ENCODE measurements at places on chromosomes 13 and 19. TPM values are rescaled to one million over a fixed set of nuclear protein-coding genes. Genes with fewer than 3 reads are reported as not detected.

The TMEM255B gene
- 7.1 TPM for total RNA-seq

The ZNF382 gene
- total RNA-seq: 17.3 TPM

GRCh38 chr19:39341129-39341718, 997 bp upstream of the SAMD4B start:
- no peak for DNase-seq
- H3K36me3 ChIP-seq: no peaks in the 10 kb centered on the region
- H3K4me3 ChIP-seq: peak overlapping the region; percentile 99
- peaks cover 45% of the 10 kb centered on the region for H3K4me1 ChIP-seq
- H3K27me3 ChIP-seq: no peaks in the 10 kb centered on the region

DNA sequence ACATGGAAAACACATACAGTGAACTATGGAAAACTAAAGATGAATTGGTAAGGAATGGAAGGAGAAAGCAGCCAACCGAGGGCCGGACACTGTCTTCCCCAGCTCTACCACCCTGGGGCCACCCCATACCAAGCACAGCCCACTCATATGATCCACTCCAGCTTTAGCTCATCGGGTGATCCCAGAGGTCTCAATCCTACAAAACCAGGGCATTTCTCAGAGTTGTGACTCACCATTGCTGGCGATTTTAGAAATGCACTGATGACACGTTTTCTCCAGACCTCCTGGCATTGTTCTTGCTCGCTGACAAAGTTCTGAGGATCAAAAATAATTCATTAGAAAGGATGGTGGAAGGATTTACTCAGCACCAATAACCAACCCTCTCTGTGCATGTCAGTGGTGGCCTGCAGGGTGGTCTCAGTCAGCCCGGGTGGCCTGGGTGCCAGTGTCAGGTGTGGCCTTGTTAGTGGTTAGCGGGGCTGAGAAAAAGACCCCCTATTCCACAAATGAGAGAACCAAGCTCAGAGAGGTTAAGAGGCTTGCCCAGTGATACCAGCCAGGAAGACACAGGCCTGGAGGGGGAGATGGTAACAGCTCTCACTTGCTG, 6.6 kb downstream of the TMEM272 start:
- peaks cover 3% of the 10 kb centered on the region for H3K27me3 ChIP-seq
- H3K4me1 ChIP-seq: peaks cover 8% of the 10 kb centered on the region
- no peak for DNase-seq
- no peaks in the 10 kb centered on the region for H3K36me3 ChIP-seq
- H3K4me3 ChIP-seq: no peak overlapping the region
- no peak overlapping the region for H3K27ac ChIP-seq

The PRSS57 gene
- total RNA-seq: not detected

The KCNJ14 gene
- 0.90 TPM for total RNA-seq

The SLITRK6 gene
- 0.10 TPM for total RNA-seq

The CEACAM8 gene
- total RNA-seq: not detected

The BIVM gene
- 22.7 TPM for total RNA-seq

DNA sequence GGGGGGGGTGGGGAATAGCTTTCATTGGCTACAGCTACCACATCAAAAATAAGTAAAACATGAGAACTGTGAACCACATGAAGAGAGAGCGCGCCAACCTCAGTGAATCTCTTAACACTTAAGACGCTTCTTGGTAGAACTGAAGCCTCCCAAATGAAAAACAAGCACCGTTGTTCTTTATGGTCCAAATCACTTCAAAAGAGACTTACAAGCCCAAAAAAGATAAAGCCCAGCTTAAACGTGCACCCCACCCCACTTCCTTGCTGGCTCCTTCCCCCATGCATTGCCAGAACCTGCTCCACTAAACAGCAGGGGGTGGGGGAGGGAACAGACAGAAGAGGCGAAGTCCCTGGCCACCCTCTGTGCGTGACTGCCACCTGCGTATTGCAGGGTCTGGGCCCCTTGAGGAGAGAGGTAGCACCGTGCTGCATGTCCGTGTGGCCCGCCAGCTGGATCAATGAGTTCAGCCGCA, 479.1 kb downstream of the FOXO1 start:
- no peak for DNase-seq
- peaks cover 2% of the 10 kb centered on the region for H3K36me3 ChIP-seq
- H3K4me3 ChIP-seq: no peak overlapping the region
- peaks cover 36% of the 10 kb centered on the region for H3K4me1 ChIP-seq
- H3K27me3 ChIP-seq: no peaks in the 10 kb centered on the region
- H3K27ac ChIP-seq: no peak overlapping the region

The C1QTNF9B gene
- total RNA-seq: not detected

The ZNF723 gene
- not detected for total RNA-seq

The ZNF816 gene
- 8.7 TPM for total RNA-seq

DNA sequence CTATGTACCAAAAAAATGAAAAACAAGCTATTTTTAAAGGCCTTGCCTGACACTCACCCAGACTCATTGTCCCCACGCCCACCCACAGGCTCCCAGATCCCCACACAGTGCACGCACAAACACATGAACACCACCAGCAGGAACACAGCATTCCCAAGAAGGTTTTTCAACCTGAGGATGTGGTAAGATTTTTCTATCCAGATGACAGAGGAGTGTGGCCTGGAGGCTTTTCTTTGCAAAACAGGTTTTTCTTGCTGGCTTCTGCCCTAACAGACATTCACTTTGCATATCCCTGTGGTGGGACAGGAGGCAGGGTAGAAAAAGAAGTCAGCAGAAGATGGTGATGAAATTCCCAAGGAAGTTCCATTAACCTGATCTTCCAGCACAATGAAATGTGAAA, 97.8 kb downstream of the KLF12 start:
- no peak overlapping the region for H3K27ac ChIP-seq
- no peaks in the 10 kb centered on the region for H3K27me3 ChIP-seq
- H3K36me3 ChIP-seq: no peaks in the 10 kb centered on the region
- DNase-seq: no peak

GRCh38 chr13:75871059-75871458, 234.9 kb downstream of the LMO7 start:
- H3K4me1 ChIP-seq: peaks cover 7% of the 10 kb centered on the region
- DNase-seq: no peak
- no peaks in the 10 kb centered on the region for H3K27me3 ChIP-seq
- no peak overlapping the region for H3K27ac ChIP-seq

GRCh38 chr13:112346899-112347229, 29.3 kb upstream of the SPACA7 start:
- no peaks in the 10 kb centered on the region for H3K36me3 ChIP-seq
- H3K4me3 ChIP-seq: no peak overlapping the region
- H3K27ac ChIP-seq: no peak overlapping the region
- no peak for DNase-seq
- peaks cover 9% of the 10 kb centered on the region for H3K4me1 ChIP-seq

GRCh38 chr13:93268327-93269028, 41.9 kb downstream of the GPC6 start:
- no peak overlapping the region for H3K4me3 ChIP-seq
- H3K27ac ChIP-seq: no peak overlapping the region

GRCh38 chr13:79225487-79226232, 180.4 kb downstream of the RBM26 start:
- no peaks in the 10 kb centered on the region for H3K36me3 ChIP-seq
- H3K4me3 ChIP-seq: no peak overlapping the region
- H3K4me1 ChIP-seq: no peaks in the 10 kb centered on the region
- H3K27me3 ChIP-seq: peaks cover 2% of the 10 kb centered on the region

Measured in chondrocyte (in vitro differentiated cells).